ENCODE measurements at places on chromosomes 5 and 9.

DNA sequence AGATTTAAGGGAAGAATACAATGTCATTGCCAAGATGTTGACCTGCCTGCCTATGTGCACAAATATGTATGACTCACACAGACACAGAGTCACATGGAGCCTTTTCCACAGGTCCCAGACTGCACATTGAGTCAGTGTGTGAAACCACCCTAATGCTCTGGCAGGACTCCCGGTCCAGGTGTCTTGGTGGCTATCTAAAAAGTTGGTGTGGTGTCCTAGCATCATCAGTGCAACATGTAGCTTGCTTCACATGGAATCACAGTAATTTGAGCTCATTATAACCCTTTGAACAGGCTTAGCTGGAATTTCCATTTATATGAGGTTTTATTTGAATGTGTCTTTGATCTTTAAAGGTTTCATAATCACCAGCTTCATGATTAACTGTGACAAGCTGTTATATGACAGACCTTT lies 10.7 kb downstream of the IFNA5 start:
- ATAC-seq, result peak; percentile 99

DNA sequence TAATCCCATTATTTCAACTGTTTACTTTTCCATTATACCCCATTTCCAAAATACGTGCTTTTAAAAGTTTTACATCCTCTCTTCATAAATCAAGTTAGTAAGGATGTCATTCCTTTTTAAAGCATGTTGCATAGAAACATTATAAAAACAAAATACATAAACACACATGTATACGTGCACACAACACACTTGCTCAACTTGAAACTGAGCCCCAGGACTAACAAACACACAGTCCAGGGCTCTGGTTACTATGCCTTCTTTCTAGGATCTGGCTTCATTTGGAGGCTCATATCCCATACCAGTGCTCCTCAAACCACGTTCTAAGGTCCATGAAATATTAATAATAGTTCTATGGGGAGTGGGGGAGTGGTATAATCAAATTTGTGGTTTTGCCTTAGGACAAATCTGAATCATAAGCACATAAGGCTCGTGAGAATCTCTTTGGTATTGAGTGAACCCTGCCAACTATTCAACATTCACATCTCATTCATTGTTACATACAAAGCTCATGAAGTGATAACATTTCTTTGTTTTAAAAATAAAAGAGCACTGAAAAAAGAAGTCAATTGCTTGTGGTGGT lies 55.2 kb downstream of the NFIB start:
- no peak for ATAC-seq

DNA sequence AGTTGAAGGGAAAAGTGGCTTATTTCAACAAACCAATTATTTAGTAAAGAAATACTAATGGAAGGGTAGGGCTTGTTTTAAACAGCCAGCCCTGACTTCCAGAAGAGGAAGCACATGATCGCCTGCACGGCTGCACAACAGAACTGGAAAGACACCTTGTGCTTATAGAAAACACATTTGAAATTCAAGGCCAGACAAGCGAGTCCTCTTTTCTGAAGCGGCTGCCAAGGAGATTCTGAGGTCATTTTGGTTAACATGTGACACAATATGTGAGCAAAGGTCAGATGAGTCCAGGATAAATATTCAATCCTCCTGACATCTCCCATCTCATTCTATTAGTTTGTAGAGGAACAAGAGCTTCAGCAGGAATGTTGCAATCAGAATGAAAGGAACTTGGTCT lies 461.4 kb upstream of the ST8SIA4 start:
- no peak for ATAC-seq

GRCh38 chr5:118796081-118796480 lies 192.3 kb downstream of the DTWD2 start:
- no peak for ATAC-seq

- ATAC-seq, result no peak
These were observed 20.2 kb downstream of the GRAMD2B start for GRCh38 chr5:126443374-126443851.

DNA sequence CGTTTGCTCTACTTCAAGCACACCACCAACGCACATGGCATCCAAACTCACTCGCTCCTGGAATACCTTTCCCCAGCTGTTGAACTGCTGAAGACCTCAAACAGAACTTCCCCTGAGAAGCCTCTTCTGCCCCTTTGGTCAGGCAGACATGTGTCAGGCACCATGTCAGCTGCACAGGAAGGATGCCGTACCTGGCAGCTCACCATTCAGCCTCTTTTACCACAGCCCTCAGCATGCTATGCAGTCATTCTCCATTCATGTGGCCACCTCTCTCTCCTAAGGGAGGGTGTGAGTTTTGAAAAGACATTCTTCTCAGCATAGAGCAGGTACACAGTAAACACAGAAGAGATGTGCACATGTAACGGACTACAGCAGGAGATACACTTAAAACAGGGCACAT lies 14.2 kb downstream of the IL4 start:
- no peak for ATAC-seq

DNA sequence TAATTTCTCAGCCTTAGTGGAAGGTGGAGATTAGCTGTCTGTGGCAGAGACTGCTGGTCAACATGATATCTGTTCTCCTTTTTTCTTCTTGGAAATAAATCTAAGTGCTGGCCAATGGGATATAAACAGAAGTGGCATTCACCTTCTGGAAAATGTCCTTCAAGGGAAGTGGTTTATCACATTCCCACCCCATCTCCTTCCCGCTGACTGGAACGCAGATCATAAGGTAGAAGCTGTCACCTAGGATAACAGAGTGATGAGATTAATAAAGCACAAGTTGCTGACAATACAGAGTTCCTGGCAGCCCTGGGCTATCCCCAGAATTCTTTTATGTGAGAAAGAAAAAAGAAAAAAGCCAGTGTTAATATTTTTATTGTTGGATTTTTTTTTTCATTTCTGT lies 109.7 kb upstream of the OSMR start:
- ATAC-seq, result no peak

DNA sequence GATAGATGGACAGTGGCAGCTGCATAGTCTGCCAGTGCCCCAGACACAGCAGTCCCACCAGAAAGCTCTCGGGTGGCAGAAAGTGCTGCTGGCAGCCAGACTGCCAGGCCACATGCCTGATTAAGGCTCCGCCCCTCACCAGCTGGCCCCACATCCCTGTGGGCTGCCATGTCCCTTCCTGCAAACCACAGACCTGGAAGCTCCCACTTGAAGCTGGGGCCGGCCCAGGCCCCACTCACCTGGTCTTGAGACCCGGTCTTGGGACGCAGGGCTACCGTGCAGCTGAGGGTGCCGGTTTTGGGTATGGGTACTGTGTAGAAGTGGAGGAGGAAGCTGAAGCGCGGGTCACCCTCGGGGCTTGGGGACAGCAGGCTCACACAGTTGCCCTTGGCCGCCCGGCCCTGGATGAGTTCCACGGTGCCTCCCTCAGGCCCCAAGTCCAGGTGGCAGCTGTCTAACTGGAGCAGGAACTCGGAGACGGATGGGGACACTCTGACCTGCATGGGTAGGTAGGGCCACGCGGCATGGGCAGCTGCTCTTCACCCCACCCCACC lies 15.3 kb downstream of the FPGS start:
- ATAC-seq, result peak; percentile 2

DNA sequence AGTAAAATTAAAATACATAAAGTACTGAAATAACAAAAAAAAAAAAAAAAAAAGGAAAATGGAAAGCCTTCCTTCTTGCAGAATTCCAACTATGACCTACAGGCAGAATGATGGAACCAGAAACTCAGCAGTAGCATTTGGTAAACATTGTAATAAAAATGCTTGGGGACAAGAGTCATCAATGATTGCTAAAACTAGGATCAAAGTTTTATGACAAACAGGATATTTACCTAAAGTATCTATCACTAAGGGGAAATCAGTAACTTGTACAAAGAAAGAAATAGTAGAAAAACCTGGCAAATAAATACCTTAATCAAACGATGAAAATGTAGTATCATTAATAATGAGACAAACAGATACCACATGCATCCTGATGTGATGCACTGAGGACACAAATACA lies 17.5 kb downstream of the ERMP1 start:
- no peak for ATAC-seq

DNA sequence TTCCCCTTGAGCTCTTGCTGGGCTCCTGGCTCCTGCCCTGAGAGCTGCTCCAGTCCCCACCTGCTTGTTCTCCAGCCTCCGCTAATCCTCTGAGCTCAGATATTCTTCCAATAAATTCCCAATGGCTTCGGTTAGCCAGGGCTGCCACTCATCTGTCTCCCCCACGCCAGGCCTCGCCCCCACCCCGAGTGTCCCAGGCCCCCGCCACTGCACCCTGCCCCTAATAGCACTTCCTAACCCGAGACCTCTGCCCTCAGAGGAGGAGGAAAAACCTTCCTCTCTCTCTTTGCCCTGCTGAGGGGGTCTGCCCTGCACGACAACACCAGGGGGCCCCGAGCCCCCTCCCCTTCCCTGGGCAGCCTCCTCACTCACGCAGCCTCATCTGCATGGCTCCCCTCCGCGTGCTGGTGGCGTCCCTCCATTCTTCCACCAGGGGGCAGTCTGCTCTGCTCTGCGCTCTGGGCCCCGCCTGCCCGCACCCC lies 5.4 kb upstream of the LCN15 start:
- ATAC-seq, result peak; percentile 45

DNA sequence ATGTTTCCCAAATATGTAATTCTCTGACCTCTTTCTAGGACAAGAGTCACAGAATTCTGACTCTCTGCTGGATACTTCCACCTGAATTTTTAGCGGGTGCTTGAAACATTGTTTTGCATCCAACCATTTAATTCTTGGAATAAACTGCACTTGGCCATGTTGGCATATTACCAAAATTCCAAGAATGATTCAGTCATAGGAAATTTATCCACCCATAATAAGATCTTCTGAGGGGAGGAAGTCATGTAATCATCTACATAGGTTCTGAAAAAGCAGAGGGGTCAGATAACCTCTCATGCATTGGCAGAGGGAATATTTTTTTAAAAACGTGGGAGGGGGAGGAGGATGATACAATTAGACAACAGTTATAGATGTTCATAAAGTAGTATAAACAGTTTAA lies 156.9 kb downstream of the PAM start:
- ATAC-seq, result no peak

DNA sequence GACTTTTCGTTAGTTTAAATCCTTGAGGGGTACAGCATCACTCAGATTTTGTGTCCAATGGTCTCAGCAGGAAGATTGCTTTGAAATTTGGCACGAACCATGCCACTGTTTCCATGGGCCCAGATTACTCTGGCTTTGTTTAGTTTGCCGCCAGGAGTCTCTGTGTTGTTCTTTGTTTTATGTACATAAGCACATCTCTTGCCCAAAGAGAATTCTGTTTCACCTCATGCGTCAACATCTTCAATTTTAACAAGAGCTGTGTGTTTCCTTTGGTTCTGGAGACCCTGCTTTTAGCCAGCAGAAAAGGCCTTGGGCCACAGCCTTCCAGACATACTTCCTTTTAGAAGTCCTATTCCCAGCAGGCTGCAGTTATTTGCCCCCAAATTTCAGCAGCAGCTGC lies 62.4 kb downstream of the TNPO1 start:
- no peak for ATAC-seq

DNA sequence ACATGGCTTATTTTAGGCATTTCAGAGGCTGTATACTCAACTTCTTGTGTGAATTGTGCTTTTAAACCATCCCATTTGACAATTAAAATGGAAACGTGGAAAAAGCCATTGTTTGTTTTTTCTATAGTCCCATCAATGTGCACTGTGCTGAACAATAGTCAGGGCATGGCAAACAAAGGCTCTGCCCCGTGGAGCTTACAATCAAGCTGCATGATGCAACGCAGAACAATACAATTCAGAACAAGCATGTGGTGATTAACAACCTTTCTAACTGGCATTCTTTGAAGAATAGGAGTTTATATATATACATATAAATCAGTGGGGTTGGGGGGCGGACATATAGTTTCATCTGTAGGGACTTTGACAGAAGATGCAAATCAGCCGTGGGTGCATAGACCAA lies 2125.4 kb upstream of the WWC1 start:
- ATAC-seq, result no peak

DNA sequence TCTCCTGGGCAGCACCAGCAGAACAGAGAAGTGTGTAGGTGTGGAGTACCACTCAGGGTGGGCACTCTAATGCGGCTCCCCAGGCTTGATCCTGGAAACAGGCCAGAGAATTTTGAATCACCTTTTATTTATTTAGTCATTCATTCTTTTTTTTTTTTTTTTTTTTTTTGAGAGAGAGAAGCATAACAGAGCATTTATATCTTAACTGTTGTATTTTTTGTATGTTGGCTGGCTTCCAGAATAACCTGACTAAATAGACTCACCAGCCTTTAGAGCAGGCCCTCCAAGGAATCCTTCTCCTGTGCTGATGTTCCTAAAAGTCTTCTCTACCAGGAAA lies 153.4 kb downstream of the PIK3R1 start:
- peak; percentile 20 for ATAC-seq

DNA sequence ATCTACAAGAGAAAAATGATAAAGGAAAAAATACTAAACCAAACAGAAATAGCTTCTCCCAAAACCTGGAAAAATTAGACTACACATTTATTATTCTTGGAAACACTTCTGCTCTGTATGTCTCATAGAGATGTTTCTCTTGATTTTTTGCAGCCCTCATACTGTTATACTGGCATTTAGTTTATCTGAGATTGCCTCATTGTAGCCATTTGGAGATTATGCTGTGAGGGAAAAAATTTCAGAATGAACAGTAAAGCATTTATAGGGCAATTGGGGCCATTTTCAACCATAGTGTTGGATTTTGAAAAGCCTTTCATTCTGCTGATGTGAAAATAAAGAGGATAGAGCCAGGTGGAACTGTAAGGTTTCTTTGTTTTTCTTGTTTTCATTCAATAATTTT lies 441.8 kb upstream of the RIOK2 start:
- ATAC-seq, result no peak

- ATAC-seq, result no peak
These were observed 119.8 kb downstream of the EBF1 start for GRCh38 chr5:158979749-158980521.

GRCh38 chr9:94697972-94698581 lies 28.4 kb upstream of the AOPEP start:
- no peak for ATAC-seq

DNA sequence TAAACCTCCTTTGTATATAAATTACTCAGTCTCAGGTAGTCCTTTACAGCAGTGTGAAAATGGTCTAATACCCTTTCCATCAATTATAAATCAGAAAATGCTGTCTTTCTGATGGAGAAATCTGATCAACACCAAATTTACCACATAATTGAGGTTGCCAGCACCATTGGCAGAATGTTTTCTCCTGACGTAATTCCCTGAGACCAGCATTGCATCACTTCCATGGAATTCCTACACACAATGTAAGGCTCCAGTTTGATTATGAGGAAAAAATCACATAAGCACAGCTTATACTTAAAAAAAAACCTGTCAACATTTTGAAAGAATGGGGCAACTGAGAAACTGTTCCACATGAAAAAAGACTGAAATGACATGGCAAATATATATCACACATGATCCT lies 618.7 kb upstream of the CDH6 start:
- ATAC-seq, result no peak
